ENCODE measurements at places on chromosomes 4 and X.

- no peak for DNase-seq
These were observed 53.9 kb upstream of the ADRA2C start for GRCh38 chr4:3712112-3712805.

- no peak for DNase-seq
These were observed 256.5 kb downstream of the LDB2 start for GRCh38 chr4:16641971-16642370.

DNA sequence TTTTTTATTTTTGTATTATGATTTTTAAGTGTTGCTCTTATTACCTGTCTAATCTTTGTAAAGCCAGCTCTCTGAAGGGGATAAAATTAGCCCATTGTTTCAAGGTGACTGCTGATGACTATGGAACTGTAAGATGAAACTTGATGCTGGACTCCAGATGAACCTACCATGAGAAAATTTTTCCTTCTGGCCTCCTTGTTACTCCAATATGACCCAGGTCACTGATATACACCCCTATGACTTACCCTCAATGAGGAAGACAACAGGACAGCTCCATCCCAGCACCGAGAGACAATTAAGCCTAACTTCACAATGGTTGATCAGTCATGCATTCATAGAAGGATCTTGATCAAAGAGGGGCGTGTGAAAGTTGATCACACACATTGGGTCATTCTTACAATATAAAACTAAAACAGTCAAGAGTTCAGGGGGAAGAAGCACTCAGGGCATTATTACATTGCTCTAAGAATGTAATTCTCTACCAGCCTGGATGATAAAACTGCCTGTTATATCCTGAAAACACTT, 230.8 kb upstream of the AGTR2 start:
- no peak for DNase-seq

GRCh38 chr4:108004646-108005045, 15.0 kb downstream of the HADH start:
- no peak for DNase-seq

DNA sequence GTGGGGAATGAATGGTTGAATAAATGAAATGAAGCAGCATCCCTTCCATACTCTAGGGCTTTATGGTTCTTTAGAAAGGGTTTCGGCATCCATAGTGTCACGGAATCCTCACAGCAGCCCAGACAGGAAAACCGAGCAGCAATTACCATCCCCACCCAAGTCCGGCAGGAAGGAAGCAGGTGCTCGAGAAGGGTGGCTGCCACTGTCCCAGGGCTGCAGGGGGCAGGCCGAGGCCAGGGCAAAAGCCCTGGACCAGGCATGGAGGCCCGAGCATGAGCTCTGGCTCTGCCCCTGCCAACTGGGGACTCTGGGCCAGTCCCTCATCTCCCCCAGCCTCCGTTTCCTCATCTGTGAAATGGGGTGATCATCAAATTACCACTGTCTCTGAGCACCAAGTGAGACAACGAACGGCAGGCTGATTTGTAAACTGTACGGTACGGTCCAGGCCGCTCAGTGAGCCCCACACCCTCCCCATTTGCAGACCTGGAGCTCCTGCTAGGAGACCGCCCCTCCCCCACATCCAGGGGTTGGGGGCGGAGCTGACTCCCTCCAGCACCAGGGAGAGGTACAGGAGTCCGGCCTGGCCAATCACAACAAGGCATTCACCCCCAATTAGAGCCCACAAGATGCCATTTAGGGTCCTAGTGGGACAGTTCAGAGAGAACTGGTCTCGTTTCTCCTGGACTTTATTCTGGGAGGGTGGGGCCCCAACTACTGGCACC, 100.4 kb downstream of the WFS1 start:
- no peak for DNase-seq
